Lower leg skin (tissue), 4 donors: ENCODE measurements at places on chromosomes 1 and 21. TPM values are rescaled to one million over a fixed set of nuclear protein-coding genes. Genes with fewer than 3 reads are reported as not detected.

- peak; percentile 0 for DNase-seq
Measured at GRCh38 chr1:7045897-7046296, 260.6 kb downstream of the CAMTA1 start.

The TCHHL1 gene
- 6.6 TPM for total RNA-seq

The BMP8B gene
- 1.5 TPM for total RNA-seq

The RHOU gene
- 3.5 TPM for total RNA-seq

The B3GALT6 gene
- total RNA-seq, result 12.8 TPM

GRCh38 chr1:201501144-201501543 is 5.8 kb downstream of the CSRP1 start:
- DNase-seq, result no peak

- no peak for DNase-seq
Measured at GRCh38 chr1:29129916-29130315, 6.2 kb upstream of the TMEM200B start.

DNA sequence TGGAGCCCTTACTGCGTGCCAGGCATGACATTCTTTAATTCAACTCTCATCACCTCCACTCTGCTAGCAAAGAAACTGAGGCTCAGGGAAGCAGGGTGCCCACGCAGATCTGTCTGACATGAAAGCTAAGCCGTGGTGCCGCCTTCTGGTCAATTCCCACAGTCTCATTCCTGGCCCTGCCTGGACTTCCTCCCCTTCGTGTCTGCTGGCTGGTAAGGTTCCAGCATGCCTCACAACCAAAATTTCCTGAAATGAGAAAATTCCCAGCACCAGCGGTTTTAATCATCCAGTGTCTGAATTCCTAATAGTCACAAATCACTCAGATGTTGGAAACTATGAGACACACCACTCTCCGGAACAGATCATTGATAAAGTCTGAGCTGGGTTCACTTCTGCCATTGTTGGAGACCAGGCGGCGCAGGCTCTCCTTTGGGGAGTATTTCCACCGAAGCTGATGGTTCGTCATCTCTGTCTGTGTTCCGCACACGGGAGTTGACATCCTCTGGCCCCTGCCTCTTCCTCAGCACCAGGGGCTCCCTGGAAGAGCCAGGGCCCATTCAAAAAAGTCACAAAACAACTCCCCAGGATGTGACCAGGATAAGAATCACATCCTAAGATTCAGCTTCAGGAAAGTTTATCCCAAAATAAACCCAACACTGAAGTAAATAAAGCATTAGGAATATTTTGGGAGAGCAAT is 167.7 kb downstream of the PLPP3 start:
- peak; percentile 87 for DNase-seq

The UBE2J2 gene
- 72.8 TPM for total RNA-seq

DNA sequence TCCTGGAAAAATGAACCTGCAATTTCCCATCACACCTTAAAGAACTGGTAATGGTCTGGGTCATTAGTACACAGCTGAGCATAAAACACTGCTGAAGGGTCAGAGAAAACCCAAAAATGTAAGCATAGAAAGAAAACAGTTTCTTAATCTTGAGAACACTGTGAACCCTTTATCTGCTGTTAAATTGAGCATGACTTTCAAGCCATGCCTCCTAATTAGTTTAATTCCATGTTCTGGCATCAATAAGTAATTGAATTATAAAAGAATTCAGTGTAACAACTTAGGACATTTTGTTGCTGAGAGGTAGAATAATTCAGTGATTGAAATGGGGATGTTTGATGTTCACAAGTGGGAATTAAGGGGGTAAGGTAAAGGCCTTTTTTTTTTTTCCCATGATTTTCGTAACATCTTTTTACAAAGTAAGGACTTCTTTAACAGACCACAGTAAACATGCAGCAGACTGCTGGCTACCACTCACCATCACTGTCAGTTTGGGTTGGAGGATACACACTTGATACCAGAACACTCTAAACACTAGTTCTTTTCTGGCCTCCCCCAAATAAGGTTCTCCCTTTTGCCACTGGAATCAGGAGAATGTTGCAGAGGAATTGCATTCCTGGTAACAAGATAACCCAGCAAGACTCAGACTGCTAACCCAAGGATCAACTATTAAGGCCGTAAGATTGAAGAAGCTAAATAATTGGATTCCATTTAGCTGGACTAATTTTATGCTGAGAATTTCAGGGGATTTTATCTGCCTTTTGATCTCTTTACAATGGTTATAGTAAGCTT is 3.0 kb downstream of the RWDD3 start:
- no peak for DNase-seq

The PGLYRP4 gene
- total RNA-seq, result 26.0 TPM

The ETS2 gene
- total RNA-seq, result 346 TPM

DNA sequence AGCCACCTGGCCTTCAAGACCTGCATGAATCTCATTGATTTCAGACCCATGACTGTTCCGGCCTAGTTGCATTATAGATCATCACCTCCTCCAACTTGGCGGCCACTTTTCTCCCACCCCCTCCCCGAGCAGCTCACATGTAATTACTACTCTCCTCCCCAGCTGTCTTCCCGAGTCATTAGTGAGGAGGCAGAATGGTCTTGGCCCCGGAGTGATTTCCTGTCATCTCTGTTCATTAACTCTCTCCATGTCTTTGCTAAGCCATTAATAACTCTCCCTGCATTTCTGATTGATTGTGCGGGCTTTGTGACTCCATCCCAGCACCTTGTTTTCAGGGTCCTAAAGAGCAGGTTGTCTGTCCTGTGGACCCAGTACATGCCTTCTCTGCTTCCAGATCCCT is 75.6 kb upstream of the CNTN2 start:
- no peak for DNase-seq

- DNase-seq, result no peak
Measured at GRCh38 chr1:66468722-66469121, 65.2 kb upstream of the SGIP1 start.

GRCh38 chr1:2216767-2217058 is 11.4 kb upstream of the SKI start:
- DNase-seq, result no peak

The PADI2 gene
- 9.2 TPM for total RNA-seq

DNA sequence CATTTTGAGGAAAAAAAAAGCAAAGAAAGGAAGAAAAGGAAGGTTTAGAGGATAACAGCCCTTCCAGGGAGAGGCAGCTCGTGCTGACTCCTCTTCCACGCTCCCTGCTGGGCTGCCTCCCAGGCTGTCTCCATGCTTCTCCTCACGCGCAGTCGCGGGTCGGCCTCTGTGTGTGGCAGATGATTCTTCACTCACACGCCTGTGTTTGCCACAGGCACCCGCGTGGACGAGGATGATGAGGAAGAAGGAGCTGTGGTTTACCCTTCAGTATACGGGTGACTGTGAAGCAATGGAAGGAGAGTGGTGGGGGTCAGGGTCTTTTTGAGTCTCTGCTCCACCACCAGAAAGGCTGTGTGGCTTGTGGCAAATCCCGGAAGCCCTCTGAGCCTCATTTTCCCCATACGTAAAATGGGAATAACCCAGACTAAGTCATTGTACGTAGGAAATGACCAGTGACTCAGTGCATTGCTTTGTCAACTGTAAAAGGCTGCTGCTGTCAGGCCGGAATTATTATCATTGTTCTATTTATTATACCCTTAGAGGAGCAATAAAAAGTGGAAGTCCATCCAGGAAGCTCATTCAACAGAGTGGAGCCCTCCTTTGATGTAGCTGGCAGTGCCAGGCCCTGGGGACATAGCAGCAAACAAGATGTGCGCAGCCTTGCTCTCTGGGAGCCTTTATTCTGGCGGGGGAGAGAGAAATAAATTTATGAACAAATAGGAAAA is 11.9 kb upstream of the SH2D2A start:
- DNase-seq, result no peak

DNA sequence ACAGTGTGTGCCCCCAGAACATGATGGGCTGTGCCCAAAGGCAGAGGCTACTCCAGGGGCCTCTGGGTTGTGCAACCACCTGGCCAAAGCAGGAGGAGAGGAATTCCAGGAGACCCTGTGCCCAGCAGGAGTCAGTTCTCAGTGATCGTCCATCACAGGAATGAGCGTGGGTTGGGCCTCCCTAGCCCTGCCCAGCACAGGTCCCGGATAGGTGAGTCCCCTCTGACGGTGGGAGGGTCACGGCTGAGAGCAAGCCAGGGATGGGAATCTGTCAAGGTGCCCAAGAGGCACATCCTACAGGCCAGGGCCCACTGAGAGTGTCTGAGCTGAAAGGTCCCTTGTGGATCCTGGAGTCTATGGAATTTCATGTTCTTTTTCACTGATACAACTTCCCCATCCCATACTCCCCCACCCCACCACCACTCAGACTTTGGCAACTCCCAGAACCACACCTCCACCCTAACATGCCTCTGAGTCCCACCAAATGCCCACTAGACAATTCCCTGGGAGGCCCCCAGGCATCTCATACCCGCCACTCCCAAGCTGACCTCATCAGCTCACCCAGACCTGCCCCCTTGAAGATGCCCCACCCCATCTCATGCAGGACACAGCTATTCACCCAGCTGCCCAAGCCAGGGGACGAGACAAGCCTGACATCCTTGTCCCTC is 3.1 kb downstream of the GJB4 start:
- no peak for DNase-seq

GRCh38 chr1:203675596-203676347 is 49.1 kb downstream of the ATP2B4 start:
- DNase-seq, result no peak

The GBP2 gene
- 82.5 TPM for total RNA-seq

GRCh38 chr1:231750296-231750695 is 123.7 kb downstream of the DISC1 start:
- no peak for DNase-seq

The ANKRD45 gene
- not detected for total RNA-seq

- DNase-seq, result no peak
Measured at GRCh38 chr1:147264158-147264768, 21.8 kb downstream of the CHD1L start.

The CNR2 gene
- total RNA-seq, result not detected

GRCh38 chr1:113887402-113888175 is at the start of gene BCL2L15:
TSS of gene BCL2L15 (minus strand) at chr1:113887581. CDS start at chr1:113887375, 206 bp downstream.
- DNase-seq, result no peak

The TMEM200B gene
- 4.3 TPM for total RNA-seq

DNA sequence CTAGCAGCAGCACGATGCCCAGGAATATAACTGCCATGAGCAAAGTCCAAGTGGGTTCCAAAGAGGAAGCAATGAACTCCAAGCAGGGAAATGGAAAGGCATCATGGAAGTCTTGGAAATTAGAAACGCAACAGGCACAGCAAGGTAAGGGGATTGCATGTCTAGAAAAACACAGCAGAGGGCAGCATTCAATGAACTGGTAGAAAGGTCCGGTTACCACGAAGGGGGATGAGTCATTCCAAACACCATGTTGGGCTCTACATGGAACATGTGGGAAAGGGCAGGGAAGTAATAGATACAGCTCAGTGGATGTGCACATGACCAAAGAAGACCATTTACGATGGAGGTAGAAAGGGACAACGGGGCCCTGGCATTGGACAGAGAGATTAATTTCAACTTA is 36.4 kb downstream of the RXRG start:
- no peak for DNase-seq

GRCh38 chr1:2072109-2072806 is 22.0 kb downstream of the PRKCZ start:
- no peak for DNase-seq

The TEDDM1 gene
- not detected for total RNA-seq

The DMRTA2 gene
- total RNA-seq, result not detected

- no peak for DNase-seq
Measured at GRCh38 chr21:37757606-37758376, 158.5 kb downstream of the KCNJ6 start.

The AMY1B gene
- not detected for total RNA-seq

The GJC2 gene
- 1.3 TPM for total RNA-seq

DNA sequence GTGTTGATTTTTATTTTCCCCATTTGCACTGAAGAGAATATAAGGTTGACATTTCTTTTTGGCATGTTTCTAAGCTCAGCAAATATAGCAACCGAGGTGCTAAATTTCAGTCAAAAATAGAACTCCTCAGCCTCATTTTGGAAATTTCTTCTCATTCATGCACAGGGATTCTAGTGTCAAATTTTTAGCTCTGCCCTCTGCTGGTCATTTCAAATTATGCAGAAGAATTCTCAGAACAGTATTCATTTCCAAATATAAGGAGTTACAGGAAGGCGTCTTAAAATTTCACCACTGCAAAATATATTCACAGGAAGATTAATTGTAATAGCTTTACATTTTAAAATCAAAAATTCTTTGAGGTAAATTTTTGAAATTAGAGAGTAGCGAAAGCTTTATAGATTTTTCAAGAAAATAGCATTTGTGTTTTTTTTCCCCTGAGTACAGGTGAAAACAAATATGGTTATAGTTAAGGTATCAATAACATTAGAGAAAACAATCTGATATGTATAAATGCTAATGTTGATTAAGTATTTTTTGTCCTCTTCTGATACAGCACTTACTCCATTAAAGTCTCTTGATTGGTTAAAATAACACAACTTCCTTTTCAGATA is 57.9 kb downstream of the FMN2 start:
- DNase-seq, result no peak

- no peak for DNase-seq
Measured at GRCh38 chr1:216793303-216793702, 70.1 kb upstream of the ESRRG start.

GRCh38 chr1:161505686-161506085 is 429 bp downstream of the FCGR2A start:
- DNase-seq, result no peak

- DNase-seq, result no peak
Measured at GRCh38 chr1:26127235-26128163, 15.9 kb downstream of the PDIK1L start.

GRCh38 chr21:42160111-42160721 is 58.7 kb upstream of the ABCG1 start:
- peak; percentile 78 for DNase-seq

DNA sequence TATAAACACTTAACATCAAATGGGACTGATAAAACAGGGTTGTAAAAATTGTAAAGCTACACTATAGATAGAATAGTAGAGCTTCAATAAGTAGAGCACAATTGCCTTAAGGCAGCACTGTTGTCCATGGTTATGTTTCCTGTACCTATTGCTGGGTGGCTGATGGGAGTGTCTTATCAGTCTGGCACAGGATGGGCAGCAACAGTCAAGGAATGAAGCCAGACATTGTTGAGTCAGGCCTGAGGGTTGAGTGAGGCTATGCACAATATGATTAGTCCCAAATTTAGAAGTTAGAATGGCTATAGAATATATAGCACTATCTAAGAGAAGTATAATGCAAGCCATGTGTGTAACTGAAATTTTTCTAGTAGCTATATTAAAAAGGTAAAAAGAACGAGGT is 25.0 kb upstream of the CD1D start:
- no peak for DNase-seq

DNA sequence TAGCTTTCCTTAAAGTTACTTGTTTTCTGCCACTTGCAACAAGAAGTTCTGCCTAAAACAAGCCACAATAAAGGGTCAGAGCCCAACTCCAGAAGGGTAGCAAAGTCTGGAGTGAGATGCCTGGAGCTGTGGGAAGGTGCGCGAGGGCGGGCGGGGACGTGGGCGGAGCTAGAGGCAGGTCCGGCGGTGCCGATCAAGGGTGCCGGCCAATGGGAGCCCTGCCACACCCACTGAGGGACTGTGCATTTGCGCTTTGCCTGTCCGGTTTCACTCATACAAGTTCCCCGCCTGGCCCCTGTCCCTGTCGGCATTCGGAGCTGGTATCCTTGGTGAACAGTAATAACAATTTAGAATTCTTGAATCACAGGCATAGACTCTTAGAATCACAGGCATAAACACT is 732.4 kb downstream of the MATN1 start:
- peak; percentile 84 for DNase-seq

- DNase-seq, result peak; percentile 71
Measured at GRCh38 chr1:205658943-205659581, 21.2 kb downstream of the SLC45A3 start.

GRCh38 chr1:106875622-106876021 is 180.9 kb upstream of the PRMT6 start:
- no peak for DNase-seq

The SNRNP40 gene
- total RNA-seq, result 24.4 TPM

The IFFO2 gene
- total RNA-seq, result 562 TPM
